Activated CD4-positive, alpha-beta T cell treated with anti-CD3 and anti-CD28 coated beads, Interleukin-2, amount 50 U/mL, for 48 hours (primary cell): ENCODE measurements at places on chromosomes 12 and 14.

DNA sequence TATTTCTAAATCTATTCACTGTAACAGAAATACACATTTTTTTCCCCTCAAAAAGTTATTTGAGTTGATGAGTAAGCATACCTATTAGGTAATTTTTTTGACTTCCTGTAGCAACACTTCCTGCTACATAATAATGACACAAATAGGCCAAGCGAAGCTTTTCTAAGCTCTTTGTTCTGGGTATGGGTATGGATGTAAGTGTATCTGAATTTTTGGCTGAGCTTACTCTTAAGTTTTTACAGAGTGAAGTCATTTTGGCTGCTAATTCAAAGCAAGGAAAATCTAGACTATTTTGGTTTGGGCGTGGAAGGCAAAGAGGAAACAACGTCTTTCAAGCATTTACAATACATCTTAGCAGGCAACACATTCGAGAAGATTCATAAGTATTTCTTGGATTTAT is 1206.0 kb upstream of the FLRT2 start:
- DNase-seq, result no peak

DNA sequence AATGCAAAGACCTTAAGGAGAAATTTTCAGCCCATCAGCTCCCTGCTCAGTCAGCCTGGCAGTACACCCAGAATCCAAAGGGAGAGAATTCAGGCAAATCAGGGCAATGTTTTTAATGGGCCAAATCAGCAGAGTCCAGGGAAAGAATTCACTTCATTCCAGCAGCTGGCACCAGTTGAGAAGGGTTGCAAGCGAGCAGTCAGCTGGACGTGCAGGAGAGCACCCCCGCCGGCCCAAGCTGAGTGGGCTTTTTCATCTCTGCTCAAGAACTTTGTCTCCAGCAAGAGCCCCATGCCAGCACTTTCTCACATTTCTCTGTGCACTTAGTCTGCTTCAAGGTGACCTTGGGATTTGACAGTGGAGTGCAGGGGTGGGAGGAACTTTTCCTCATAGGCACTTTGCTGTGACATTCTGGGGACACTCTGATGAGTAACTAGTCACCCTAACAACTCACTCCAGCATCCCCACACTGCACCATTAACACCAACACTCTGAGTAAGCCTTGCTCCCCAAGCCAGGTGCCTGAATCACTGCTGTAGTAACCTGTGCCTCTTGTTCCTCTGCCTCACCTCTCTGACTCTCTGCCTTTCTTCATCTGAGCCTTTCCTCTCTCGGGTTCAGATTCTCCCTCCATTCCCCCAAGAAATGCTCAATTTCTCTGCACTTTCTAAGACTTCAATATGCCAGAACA is 2.2 kb downstream of the ENDOU start:
- no peak for DNase-seq

GRCh38 chr14:56995010-56995409 is 184.7 kb upstream of the OTX2 start:
- no peak for DNase-seq

GRCh38 chr12:132909030-132909368 is 21.6 kb upstream of the CHFR start:
- DNase-seq, result no peak

GRCh38 chr12:53219292-53219955 is 12.4 kb upstream of the ITGB7 start:
- peak; percentile 84 for DNase-seq

DNA sequence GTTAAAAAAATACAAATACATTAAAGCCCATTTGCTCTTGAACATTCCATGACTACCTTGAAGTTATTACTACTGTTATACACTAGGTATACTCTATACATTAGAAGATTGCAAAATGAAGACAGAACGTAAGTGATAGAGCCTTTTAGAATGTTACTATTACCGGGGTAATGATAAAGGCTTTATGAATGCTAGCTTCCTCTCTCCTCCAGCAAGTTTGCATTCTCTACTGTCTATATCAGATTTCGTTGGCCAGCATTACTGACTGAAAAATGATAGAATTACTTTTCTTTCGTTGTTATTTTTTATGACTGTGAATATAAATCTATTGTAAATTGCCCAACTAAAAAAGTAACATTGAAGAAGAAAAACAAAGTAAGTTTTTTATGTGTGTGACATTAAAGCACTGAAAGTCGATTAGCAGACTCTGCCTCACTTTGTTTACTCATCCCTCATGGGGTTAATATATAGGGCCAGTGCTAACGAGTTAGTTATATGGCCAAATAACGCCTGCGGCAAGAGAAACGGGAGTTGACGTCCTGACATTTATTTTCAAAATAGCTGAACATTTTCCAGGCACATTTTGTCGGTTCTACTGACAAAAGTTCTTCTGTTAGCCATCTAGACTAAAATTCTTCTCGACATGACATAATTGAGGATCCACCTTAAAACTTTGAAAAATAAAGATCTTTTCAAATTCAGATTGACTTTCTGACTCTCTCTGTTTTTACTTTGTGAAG is 163.8 kb upstream of the KITLG start:
- DNase-seq, result no peak

DNA sequence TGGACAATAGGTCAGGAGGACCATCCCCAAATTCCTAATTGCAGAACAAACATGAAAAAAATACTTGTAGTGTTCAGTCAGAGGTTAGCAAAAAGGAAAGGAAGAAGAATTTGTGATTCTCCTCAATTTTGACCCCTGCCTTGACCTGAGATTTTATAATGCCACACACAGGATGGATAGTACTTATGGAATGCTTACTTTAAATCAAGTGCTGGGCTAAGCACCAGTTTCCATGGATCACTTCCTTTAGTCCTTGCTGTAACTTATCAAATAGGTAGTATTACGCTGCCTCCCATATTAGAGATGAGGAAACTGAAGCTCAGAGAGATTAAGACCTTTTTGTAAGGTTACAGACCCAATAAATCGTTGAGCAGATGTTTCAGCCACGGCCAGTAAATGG is 81.2 kb upstream of the OVCH1 start:
- no peak for DNase-seq

DNA sequence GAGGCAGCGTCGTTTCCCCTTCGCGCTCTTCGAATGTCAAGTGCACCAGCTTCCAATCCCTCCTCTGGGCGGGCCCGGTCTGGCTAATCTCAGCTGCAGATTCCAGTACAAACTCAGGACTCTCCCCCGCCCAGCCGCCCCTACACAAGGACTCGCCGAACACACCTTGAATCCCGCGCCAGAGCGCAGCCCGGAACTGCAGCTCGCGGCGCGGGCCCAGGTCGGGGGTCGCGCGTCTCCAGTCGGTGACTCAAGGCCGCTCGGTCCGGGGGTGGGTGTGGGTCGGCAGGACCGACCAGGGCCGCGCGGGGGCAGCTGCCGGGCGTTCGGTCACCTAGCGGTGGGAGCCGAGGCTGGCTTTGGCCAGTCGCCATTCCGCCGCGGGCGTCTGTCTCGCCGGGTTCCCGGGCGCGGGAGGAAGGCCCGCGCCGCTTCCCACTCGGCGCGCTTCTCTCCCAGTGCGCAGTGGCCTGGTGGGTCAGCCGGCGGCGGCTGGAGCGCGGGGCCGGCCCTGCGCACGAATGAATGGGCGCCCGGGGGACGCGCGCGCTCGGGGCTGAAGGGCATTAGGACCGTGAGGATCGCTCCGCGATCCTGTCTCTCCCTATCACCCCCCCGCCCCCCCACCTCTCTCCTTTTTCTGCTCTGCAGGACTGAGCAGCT is at the start of gene GALNT16:
TSS of gene GALNT16 (plus strand) at position 632 of the 663 bp plus-strand sequence. CDS start 133 bp downstream, outside the sequence.
- DNase-seq, result no peak

DNA sequence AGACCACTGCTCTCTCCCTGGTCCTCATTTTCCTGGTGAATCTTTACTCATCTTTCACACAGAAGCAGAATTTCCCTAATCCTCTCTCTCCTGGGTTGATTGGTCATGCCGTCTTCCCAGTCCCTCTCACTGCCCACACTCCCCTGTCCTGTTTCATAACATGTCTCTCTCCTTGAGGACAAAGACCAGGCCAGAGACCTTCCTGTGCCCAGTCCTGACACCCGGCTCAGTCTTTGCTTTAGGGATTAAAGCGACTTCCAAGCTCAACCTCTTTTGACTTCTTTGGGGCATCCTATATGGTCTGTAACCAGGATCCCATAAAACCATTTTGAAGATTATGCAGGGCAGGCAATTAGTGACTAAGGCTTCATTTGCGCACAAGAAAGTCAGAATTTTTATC is 105.5 kb downstream of the BCL11B start:
- DNase-seq, result no peak

DNA sequence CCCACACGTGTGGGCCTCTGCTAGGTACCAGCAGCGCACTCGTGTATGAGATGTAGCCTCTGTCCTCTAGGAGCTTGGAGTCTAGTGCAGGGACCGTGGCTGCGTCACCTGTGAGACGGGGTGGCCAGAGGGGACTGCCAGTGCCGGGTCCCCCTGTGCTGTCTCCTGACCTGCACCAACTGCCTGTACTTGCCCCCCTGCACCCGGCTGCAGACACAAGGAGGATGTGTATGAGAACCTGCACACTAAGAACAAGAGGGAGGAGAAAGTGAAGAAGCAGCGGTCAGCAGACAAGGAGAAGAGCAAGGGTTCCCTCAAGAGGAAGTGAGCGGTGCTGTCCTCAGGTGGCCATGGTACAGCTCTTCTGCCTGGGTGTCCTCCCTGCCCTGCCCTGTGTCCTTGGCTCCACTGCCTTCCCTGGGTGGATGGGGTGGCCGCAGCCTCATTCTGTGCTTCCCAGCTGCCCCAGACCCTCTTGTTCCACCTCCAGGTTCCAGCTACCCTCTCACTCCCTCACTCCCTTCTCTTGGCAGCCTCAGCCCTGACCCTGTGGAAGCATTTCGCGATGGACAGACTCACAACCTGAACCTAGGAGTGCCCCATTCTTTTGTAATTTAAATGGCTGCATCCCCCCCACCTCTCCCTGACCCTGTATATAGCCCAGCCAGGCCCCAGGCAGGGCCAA is 9.6 kb downstream of the PTPN6 start:
- DNase-seq, result peak; percentile 49

DNA sequence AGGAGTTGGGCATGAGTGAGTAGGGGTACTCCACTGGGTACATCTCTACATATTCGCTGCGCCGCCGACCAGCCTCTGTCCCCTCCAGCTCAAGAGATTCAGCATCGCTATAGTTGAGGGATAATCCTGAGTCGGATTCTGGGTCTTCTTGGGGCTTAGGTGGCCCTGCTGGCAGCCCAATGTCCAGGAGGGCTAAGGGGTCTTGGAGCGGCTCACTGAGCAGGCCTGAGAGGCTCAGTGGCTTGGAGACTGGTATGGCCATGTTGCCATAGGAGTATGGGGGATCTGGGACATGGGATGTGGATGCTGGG is 7.9 kb downstream of the NFE2 start:
- DNase-seq, result no peak

DNA sequence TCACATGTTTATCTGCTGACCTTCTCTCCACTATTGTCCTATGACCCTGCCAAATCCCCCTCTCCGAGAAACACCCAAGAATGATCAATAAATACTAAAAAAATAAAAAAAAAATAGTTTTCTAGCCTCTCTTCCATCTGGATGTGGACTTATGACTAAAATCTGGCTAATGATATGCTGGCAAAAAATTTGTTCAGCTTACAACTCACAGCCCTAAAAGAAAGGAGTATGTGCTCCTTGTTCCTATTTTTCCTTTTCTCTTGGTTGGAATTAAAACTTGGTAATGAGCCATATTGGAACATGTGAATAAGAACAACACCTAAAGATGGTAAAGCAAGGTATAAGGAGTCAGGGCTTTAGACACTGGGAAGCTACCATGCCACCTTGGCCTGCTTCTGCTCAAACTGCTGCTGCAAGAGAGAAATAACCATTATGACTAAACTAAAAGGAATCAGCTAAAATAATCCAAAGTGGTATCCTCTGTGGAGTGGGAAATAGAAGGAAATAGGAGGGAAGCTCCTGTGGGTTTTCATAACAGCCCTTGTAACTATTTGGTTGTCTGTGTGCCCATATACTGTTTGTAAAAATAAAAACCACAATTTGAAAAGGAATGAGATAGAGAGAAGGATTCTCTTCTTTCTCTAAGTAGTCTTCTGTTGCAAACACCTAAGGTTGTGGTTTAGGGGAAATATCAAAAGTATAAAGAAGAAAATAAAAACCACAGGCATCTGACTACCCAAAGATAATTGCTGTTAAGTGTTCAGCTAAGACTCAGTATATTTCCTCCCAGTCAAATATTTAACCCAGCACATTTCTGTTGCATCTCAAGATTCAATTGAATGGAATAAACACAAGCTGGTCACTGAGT is 53.8 kb downstream of the SDR9C7 start:
- DNase-seq, result no peak

- no peak for DNase-seq
These were observed 245.2 kb downstream of the AACS start for GRCh38 chr12:125310461-125310860.

DNA sequence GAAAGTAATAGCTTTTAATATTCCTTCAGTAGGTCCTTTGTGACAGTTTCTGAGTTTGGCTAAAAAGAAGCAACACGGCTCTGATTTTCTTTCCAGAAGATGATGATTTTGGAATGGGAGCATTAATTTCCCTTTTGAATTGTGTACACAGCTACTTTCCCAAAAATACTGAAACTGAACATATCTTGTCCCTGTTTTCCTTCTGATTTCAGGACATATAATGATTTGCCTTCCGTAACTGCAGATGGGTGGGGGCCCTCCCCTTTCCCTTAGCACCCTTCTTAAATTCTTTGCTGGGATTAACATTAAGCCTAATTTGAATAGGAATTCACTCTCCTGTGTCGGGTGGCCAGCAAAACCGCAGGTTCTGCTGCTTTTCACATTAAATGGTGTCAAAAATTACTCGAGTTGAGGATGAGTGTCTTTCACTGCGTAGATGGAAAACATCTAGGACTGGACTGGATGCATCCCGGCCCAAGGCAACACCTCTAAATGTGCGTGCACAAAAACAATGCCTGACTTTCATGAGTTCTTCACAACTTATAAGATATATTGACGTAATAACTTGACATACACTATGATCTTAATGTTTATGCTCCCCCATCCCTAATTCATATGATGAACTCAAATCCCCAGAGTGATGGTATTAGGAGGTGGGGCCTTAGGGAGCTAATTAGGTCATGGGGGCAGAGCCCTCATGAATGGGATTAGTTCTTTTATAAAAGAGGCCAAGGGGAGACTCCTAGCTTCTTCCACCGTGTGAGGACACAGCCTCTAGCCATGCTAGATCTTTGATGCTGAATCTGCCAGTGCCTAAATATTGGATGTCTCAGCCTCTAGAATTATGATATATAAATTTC is 158.1 kb downstream of the AEBP2 start:
- DNase-seq, result no peak

- no peak for DNase-seq
These were observed 2.9 kb upstream of the BDKRB1 start for GRCh38 chr14:96252999-96253539.

- DNase-seq, result no peak
These were observed 184.0 kb downstream of the AACS start for GRCh38 chr12:125249066-125249824.

DNA sequence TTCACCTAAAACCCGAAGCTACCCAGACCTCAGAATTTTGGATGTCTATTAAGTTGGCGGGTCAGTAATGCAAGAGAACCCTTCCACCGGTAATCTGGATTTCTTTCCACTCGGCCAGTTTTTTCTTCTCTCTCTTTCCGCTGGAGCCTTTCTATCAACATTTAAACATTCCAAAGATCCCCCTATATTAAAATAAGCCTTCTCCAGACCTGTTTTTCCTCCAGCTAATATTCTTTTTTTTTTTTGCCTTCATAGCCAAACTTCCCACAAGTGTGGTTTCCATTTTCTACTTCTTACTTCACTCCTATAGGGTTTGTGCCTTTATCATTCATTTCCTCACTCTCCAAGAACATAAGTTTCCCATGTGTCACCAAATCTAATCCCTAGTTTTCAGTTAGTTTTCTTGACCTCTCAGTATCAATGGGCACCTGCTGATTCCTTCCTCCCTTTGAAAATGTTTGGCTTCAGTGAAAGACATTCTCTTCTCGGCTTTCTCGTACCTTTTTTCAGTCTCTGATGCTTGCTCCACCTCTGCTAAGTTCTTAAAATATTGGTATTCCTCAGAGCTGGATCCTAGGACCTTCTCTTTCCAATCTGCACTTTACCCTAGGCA is 583 bp upstream of the SDR39U1 start:
- no peak for DNase-seq
